ENCODE measurements at places on chromosomes 1 and 21.
A peak's percentile ranks its signal among the peaks of the same experiment; 100 is the strongest.

DNA sequence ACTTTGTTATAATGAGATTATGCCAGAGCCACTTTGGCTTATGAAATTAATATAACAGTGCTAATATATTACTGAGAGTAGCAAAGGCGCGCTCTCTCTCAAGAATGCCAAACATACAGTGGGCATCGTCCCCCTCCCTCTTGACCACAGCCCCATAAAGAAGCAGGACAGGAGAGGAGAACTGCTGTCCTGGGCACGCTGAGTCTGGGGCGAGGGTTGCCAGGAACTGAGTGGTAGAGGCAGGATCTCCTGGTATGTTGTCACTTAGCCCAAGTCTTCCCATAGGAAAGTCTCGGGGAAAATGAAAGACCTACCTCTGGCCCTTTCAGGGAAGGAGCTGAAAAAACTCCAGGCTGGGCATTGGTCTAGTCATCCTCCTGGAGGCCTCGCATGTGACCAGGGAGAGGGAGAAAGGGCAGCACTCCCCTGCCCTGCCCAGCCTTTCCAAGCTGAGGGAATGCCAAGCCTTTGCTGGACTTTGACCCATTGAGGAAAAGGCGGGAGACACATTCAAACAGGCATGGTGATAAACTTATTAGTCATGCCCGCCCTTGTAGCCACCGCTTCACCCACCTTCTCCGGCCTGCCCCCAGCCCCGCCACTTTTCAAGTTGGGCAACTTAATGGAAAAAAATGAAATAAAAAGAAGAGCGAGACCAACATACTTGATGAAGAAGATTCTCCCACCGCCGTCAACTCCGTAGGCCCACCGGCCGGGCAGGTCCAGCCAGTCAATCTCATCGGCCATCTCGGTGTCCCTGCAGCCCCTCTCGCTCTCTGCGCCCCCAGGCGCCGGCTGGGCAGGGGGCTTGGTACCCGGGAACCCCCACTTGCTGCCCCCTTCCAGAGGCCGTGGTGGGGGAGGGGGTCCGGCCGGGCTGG is 17.4 kb upstream of the PLEKHA6 start:
- no peak for DNase-seq

DNA sequence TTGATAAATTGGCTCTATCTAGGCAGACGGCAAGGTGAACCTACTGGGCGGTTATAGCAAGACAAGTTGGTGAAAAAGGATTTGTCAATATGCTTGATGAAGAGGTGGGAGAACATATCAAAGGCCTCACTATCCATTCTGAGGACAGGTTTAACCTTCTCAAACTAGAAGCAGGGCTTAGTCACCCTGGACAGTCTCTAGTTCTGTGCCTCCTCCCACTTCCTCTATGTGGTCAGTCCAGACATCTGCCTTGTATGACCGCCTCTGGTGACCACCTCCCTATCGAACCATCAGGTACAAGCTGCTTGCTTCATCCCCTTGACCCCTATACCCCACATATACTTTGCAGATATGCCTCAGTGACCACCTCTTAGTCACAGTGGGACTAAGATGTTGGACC is 2.3 kb upstream of the SCYL3 start:
- no peak for DNase-seq

GRCh38 chr1:72013161-72013560 is 269.2 kb downstream of the NEGR1 start:
- DNase-seq = no peak

- no peak for DNase-seq
Measured at GRCh38 chr1:170539154-170539553, 7.2 kb downstream of the GORAB start.

GRCh38 chr1:173562813-173563212 is 40.1 kb downstream of the SLC9C2 start:
- no peak for DNase-seq

GRCh38 chr1:56688522-56689026 is 43.5 kb downstream of the PRKAA2 start:
- DNase-seq = no peak

DNA sequence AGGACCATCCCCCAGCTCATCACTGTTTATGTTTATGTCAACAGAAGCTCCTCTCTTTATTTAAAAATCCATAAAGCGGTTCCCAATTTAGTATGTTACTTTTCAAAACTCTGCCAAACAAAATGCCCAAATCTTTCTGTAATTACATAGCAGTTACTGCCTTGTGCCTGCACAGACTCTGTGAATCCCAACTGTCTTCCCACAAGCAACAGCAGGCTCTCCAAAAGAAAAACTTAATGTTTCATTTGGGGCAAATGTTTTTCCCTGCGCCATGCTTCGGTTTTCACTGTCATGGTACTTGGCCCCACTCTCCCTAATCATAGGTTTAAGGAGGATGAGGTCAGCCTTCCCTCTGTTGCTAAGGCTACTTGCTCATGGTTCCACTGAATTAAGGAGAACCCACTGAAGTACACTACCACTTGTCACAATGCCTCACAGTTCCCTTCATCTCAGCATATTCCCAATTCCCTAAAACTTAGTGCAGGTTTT is 4.6 kb downstream of the COLGALT2 start:
- DNase-seq = no peak

- peak; percentile 90 for DNase-seq
Measured at GRCh38 chr21:41367945-41368734, 6.3 kb downstream of the MX2 start.

GRCh38 chr1:187476671-187477070 is 647.9 kb downstream of the PLA2G4A start:
- peak; percentile 29 for DNase-seq

- no peak for DNase-seq
Measured at GRCh38 chr21:29304597-29304996, 5.9 kb downstream of the BACH1 start.

GRCh38 chr1:38044221-38045215 is 2.1 kb downstream of the POU3F1 start:
- no peak for DNase-seq
